ENCODE measurements at places on chromosomes 7 and 10. TPM values are rescaled to one million over a fixed set of nuclear protein-coding genes. Genes with fewer than 3 reads are reported as not detected.

DNA sequence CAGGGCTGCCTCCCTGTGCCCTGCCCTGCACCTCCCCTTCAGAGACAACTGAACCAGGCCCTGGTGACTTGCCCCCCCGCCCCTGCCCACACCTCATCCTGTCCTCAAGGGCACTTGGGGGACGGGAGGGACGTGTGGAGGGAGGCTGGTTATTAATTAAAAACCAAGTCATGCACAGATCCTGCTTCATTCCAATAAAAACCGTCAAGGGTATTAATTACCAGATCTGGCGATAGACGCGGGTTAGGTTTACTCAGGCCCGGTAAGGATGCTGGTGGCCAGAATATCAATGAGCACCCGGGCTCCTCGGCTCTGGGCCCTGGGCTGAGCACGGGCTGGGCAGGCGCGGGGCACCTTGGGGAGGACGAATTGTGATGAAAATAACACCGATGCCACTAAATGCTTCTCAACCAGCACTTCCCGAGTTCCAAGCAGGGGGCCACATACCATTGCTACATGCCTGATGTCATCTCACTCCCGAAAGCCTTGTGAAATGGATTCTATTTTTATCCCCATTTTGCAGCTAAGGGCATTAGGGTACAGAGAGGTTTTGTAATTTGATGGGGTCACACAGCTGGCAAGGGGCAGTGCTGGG lies 24.5 kb upstream of the GTF2IRD1 start:
- no peak for DNase-seq

DNA sequence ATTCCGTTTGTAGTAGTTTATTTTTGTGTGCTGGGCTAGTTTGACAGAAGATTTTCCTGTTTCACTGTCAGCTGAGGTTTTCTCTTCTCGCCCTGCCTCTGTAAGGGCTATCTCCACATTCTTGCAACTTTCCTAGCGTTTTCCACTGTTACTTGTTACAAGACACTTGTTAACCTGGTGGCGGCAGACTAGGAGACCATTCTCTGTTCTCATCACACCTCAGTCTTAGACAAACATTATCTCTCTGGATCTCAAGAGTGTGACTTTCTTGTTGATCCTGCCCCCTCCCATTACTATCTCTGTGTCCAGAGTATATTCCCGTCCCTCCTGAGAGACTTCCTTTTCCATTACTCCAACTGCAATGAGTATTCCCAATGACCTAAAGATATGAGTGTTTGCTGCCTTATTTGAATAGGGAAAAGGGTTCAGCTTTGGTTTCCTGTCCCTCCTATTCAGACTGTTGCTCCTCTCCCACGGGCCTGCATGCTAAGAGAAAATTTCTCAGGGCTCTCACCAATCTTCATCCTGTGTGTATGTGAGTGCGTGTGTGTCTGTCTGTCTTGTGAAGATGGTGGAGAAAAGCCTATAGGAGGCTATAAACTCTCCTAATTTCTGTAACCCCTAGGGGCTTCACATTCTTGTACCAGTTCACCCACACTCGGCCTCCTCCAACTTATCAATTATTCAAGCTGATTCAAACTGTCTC lies 722.4 kb upstream of the POT1 start:
- DNase-seq = no peak

- peak; percentile 31 for DNase-seq
Measured at GRCh38 chr10:130036296-130037065, 72.4 kb upstream of the EBF3 start.

GRCh38 chr10:96991313-96991841 lies 159.3 kb downstream of the LCOR start:
- DNase-seq = no peak

Gene HOXA4
- total RNA-seq = 11.5 TPM

GRCh38 chr10:8301831-8302230 lies 247.3 kb downstream of the GATA3 start:
- no peak for DNase-seq

Gene CPA5
- not detected for total RNA-seq

GRCh38 chr10:97412891-97413304 lies 11.8 kb upstream of the RRP12 start:
- no peak for DNase-seq

Gene PIK3CG
- 6.2 TPM for total RNA-seq

- DNase-seq = no peak
Measured at GRCh38 chr10:6843894-6844650, 264.0 kb upstream of the PRKCQ start.

DNA sequence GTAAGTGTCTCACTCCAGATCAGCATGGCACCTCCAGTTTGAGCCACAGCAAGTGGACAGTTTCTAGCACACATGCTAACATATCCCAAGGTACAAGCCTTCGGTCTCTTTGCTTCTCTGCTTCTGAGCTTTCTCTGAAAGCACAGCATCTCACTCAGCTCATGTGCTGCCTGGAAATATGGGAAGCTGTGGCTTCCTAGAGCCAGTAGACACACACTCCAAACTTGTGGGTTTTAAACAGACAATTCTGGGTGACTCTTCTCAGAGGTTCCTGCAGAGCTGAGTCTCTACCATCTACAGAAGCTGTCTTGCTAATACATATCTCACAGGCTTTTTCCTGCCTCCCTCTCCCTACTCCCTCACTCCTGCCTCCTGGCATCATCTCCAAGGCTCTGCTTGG lies 23.9 kb upstream of the TMEM273 start:
- no peak for DNase-seq

DNA sequence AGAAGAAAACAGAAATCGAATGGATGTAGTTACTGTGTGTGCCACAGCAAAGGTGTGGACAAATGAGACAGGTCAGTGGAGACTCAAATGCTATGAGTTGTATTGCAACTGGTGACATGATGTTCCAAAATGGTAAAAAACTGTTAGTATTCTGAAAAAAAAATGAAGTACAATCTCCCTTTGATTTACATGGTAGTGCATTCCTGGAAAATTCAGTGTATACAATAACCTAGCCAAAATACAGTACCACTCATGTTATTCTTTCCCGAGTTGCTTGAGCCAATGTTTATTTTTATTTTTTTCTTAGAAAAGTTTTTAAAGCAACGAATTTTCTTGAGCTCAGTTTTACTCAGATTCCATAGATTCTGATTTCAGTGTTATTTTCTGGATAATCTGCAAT lies 47.7 kb upstream of the ODAD2 start:
- DNase-seq = no peak

DNA sequence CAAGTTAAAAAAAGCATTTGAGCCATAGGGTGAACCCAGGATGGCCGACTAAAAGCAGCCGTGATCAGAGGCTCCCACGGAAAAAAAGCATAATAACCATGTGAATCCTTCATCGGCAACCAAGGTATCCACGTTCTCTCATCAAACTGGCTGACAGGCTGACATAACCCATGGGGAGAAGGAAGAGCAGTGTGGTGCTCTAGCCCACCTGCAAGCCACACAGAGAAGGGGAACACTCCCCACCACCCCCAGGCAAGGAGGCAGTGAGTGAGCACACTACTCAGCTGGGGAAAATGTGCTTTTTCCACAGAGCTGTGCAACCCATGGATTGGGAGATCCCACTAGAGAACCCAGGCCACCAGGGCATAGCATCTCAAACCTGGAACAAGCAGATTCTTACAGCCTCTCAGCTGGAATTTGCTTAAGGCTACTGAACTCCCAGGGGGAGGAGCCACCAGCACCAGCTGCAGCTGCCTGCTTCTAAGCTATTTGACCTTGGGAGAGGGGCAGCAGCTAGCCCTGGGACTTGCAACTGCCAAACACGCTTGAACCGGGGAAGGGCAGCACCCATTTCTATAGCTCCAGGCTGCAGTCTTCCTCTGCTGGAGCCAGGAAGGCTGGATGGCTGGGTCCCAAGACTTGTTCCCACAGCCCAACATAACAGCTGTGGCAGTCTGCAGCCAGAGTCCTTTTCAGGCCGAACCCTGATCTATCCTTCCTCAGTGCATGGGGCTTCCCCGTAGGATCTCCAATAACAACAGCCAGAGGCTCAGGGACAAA lies 178.2 kb upstream of the NRG3 start:
- no peak for DNase-seq

DNA sequence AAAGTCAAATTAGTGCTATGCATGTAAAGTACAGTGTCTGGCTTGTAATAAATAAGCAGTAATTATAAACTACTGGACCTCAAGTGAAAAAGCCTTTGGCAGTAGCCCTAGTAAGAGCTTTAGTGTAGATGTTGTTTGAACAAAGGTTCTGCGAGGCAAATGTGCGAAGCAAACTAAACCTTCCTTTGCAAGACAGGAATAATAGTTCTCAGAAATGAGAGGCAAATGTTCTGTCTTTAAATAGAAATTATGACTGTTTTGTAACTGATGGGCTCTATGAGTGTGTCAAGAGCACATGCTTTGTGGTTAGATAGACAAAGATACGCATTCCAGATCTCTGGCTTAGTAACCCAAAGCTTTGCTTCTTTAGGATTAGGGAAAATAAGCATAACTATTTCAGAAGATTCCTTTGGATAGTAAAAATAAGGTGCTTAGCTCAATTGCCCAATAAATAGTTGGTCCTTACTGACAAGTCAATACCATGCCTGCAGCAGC lies 169.2 kb upstream of the CDC14C start:
- DNase-seq = no peak

GRCh38 chr10:47031901-47032465 lies 120.8 kb downstream of the PTPN20 start:
- no peak for DNase-seq

DNA sequence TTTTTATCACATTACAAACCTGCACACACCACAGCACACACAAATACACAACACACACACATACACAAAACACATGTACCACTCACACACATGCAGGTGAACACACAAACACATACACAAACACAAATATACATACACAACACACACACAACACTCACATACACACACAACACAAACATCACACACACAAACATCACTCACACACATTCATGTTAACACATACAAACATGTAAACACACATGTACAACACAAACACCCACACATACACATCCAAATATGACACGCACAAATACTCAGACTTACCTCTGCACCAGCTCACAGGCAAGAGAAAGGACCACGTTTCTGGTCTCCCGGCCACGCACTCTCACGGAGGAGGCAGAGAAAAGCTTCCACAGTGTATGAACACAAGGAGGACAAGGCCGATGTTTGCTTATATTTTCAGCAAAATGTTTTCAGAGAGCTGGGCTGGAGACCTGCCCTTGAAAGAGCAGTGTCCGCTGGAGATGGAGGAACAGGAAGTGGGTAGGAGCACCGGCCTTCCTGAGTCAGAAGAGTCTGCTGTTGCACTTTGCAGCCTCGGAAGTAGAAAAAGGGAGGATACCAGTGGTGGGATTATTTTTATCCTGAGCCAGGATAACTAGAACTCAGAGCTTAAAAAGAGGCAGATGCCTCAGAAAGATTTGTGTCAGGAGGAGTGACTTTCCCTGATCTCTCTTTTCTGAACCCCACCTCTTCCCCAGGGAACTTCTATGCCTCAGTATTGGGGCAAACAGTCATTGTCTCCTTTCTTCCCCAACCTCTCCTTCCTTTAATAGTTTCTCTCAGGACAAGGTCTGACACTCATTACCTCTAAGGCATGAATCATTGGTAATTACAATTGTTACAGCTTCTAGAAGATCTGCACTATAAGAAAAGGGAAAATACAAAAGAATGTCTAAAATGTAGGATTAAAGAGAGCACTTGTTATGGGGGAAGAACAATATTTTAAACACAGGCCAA lies at the start of gene GIMAP6:
TSS of gene GIMAP6 (minus strand) at position 520 of the 999 bp plus-strand sequence. CDS start 2,243 bp downstream, outside the sequence.
- no peak for DNase-seq

Gene MSMB
- total RNA-seq = not detected

Gene ADAP1
- 127 TPM for total RNA-seq

- no peak for DNase-seq
Measured at GRCh38 chr10:84945791-84946190, 617.4 kb downstream of the CCSER2 start.

- no peak for DNase-seq
Measured at GRCh38 chr10:60387531-60387930, 2.1 kb downstream of the ANK3 start.

DNA sequence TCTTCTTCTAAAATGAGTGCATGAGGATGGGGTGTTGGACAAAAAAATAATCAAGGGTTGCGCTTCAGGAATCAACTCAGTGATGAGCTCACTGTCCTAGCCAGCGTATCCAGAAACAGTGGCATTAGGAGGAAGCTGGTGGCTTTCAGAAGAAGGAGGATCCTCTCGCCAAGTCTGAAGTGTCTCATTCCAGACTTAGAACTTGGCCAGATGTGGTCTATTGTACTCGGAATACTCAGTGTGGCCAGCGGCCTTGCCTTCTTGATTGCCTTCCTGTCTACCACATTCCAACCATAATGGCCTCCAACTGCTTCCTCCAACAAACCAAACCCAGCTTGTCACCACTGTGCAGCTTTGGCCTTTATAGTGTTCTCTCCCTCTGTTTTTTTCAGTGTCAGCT lies 732.4 kb downstream of the KCNMA1 start:
- DNase-seq = no peak
